ENCODE measurements at places on chromosomes 5 and 9. TPM values are rescaled to one million over a fixed set of nuclear protein-coding genes. Genes with fewer than 3 reads are reported as not detected.

DNA sequence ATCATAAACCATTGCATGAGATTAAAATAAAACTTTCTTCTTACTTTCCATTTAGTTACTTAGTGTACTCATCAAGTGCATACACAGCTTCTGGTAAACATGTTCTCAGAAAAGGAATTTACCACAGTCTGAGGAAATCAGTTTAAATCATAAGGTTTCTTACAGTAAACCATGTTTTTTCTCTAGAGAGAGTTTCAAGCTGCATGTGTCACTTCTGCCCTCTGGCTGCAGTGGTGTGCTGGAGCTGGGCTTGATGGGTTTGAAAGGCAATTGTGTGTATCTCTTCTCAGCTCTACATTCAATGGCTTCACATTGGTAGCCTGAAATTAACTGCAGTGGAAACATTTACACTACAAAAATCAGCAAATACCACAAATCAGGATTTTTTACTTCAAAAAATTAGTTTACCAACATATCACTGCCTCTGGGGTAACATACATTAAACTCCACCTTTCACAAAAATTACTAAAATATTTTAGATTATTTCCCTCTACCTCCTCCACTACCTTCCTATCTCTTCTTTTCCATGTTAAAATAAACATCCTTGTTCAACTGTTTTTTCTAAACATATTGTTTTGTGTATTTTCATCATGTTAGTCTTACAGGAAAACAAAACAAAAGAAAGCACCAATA is 414.3 kb downstream of the ANXA1 start:
- DNase-seq: peak; percentile 32

- DNase-seq: peak; percentile 60
These were observed 828 bp downstream of the ZSWIM6 start for GRCh38 chr5:61332851-61333320.

DNA sequence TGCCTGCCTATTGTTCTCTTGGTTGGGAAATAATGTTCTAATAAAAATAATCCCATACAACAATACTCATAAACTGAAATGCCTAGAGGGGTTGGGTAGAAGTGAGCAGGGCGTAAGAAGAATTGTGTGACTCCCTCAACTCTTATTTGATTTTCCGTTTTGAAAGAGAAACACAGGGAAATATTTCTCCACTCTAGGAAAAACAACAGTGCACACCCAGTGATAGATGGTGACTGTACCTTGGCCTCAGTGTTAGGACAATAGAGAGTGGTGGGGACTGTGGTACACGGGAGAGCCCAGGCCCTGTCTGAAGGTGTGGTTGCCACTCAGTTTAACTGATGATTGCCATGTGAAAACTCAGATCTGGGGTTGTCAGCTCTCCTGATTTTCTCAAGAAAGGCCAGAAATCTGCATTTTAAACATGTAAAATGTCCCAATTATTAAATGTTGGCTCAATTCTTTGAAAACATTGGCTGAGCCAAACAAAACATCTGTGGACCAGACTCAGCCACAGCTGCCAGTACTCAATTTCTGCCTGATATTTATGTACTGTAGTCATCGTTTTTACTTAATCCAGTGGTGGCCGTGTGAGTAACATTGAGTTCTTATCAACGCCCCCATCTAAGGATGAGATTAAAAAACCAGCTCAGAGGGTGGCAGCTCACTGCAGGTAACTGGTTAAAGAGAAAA is 103.8 kb upstream of the ZNF618 start:
- peak; percentile 35 for DNase-seq

DNA sequence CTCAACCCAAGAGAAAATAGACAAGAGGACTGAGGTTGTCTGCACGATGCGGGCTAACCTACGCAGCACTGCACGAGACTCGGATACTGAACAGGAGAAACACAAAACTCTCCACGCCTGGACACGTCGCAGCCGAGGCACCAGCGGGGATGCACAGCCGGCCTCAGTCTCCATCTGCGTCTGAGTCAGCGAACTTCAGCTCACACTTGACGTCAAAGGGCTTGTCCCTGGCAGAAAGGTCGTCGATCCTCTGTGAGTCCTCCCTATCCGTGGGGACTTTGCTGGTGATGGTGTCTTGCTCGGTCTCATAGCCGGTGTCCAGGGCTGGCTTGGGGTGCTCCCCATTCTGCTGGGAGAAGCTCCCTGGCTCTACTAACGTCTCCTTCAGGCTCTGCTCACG is 60.2 kb downstream of the SECISBP2 start:
- DNase-seq: no peak

The SPINK6 gene
- not detected for total RNA-seq

The NDST1 gene
- total RNA-seq: 18.5 TPM

- DNase-seq: no peak
These were observed 83.9 kb downstream of the NR2F1-AS1 start for GRCh38 chr5:93497096-93497495.

GRCh38 chr5:143119881-143120341 is 283.6 kb downstream of the NR3C1 start:
- DNase-seq: no peak

The SOWAHA gene
- not detected for total RNA-seq

The IL13 gene
- total RNA-seq: not detected

GRCh38 chr5:37557734-37558293 is 178.7 kb downstream of the WDR70 start:
- no peak for DNase-seq

The N4BP3 gene
- 0.12 TPM for total RNA-seq

The PCDHGA12 gene
- total RNA-seq: 19.9 TPM

The IFNA21 gene
- total RNA-seq: not detected

The NEUROG1 gene
- total RNA-seq: not detected

The IRX1 gene
- total RNA-seq: not detected

DNA sequence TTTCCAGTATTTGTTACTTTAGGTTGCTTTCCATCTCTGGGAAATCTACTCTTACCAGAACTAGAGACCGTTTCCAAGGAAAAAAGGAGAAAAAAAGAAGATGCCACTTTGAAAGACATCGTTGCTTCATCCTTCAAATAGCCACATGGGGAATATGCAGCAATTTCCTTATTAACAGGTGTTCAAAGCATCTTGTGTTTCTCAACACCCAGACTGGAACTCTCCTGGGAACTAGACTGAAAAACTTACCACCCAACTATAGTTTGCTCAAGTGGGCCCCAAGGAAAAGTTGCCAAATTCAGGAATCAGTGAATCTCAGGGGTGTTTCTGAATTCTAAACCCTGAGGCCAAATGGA is 80.0 kb upstream of the JAK2 start:
- no peak for DNase-seq

GRCh38 chr5:55858104-55858503 is 6.9 kb downstream of the IL31RA start:
- DNase-seq: no peak

Measured in RPMI7951 (cell line).